IgD-negative memory B cell (primary cell): ENCODE measurements at places on chromosomes 3 and 15. TPM values are rescaled to one million over a fixed set of nuclear protein-coding genes. Genes with fewer than 3 reads are reported as not detected.

The PPIP5K1 gene
- 12.9 TPM for polyA plus RNA-seq

The PKM gene
- polyA plus RNA-seq: 360 TPM

The C2CD4B gene
- not detected for polyA plus RNA-seq

The ZNF502 gene
- 1.9 TPM for polyA plus RNA-seq

The RABL3 gene
- polyA plus RNA-seq: 30.9 TPM

The SCN5A gene
- polyA plus RNA-seq: not detected
